Activated T-cell treated with anti-CD3 and anti-CD28 coated beads for 1 hour (primary cell): ENCODE measurements at places on chromosomes 6 and 20.

DNA sequence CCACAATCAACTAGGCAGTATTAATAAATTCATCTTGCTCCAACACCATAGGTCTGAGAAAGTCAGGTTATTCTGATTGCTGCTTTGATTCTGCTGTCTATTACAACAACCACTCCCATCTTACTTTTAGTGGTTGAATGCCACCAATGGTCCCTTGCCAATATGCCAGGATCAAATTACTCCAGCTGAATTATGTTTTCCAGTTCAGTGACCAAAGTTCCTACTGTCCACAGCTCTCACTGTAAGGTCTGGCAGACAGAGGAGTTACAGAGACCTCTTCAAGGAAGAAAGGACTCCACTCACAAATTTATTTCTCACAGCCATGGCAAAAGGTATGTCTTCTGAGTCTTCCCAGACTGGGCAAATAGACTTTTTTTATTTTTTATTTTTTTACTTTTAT, 557.0 kb downstream of the HAO1 start:
- DNase-seq: no peak

DNA sequence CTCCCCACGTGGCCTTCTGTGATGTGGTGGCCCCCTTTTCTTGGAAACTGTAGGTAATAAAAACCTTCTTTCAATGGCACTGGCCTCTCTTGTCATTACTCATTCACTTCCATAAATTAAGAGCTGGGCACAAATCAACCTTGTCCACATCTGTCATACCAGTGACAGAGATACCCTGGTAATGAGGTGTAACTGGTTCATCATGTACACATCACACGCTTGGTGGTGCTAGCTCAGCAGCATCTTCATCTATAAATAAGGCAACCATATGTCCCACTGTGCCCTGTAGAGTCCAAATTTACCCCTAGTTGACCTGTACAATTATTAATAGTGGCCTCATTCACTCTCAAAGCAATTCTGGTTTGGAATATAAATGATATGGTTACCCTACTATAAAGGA, 245.6 kb downstream of the HIVEP2 start:
- no peak for DNase-seq

GRCh38 chr6:130520221-130520620, 154.4 kb downstream of the TMEM200A start:
- DNase-seq: no peak

- DNase-seq: no peak
Measured at GRCh38 chr20:39778847-39779604, 816.9 kb downstream of the DHX35 start.

DNA sequence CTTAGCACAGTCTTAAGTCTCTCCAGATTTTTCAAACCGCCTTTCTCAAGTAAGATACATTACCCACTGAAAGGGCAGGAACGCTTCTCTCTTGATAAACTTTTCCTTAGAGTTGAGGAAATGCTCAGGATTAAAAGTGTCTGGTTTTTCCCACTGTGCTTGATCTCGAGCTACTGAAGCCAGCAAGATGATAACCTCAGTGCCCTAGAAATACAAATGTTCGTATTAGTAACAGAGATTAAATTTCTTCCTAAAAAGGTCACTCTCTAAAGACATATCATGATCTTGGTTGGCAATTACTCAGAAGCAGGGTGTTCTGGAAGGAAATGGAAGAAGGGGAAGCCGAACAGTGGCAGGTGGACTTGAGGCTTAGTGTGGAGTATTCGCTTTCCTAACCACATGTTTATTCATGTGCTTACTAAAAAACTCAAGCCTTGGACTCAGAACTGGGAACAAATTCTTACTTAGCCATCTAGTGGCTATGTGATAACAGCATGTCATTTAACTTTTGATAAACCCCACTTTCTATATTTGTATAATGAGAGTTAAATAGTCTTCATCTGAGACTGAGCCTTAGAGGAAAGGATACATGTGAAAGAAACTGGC, 20.1 kb downstream of the C6orf141 start:
- DNase-seq: no peak

DNA sequence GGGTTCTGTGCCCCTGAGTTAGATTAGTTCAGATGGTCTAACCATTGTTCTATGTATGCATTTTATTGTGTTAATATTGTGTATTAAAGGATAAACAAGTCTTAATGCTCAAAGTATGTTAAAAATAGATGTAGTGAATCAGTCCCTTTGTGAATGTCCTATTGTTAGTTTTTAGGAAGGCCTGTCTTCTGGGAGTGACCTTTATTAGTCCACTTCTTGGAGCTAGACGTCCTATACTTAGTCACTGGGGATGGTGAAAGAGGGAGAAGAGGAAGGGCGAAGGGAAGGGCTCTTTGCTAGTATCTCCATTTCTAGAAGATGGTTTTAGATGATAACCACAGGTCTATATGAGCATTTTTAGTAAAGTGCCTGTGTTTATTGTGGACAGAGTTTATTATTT, 12.3 kb upstream of the HMGN4 start:
- no peak for DNase-seq

DNA sequence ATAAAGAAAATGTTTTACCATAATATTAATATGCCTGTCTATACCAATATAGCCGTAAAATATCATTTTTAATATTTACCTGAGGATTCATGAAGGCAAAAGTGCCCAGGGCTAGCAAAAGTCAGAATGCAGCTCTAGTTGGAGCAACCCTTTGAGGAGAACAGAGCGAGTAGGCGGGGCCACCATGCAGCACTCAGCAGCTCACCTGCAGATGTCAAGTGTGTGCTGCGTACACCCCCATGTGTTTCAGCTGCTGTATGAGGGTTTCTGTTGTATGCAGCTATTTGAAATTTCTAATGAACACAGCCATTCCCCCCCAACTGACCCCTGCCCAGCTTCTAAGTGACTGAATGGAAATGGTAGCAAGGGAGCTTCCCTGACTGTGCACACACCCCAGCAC, 508.0 kb downstream of the QKI start:
- no peak for DNase-seq

DNA sequence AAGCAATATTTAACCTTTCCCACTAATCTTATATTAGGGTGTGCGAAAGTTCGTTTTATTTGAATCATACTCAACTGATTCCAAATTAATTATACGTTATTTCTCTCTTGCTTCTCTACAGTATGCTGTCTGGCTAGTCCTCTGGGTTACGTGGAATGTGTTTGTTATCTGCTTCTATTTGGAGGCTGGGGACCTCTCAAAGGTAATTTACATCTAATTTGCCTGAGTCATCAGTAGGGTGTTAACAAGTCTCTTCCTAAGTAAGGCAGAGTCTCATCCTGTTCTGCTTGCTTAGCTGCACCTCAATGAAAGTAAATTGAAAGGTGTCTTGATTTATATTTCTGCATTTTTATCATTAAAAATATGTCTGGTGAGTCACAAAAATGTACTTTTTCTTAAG, 551.5 kb downstream of the NKAIN2 start:
- no peak for DNase-seq

GRCh38 chr6:40176152-40176551, 241.9 kb upstream of the MOCS1 start:
- DNase-seq: no peak

GRCh38 chr6:107030151-107030550, 2.2 kb downstream of the MTRES1 start:
- no peak for DNase-seq

- no peak for DNase-seq
Measured at GRCh38 chr6:147561726-147562125, 53.2 kb downstream of the SAMD5 start.

GRCh38 chr6:2375443-2375842, 130.0 kb upstream of the GMDS start:
- no peak for DNase-seq

- DNase-seq: no peak
Measured at GRCh38 chr6:41028561-41029412, 10.2 kb downstream of the UNC5CL start.

DNA sequence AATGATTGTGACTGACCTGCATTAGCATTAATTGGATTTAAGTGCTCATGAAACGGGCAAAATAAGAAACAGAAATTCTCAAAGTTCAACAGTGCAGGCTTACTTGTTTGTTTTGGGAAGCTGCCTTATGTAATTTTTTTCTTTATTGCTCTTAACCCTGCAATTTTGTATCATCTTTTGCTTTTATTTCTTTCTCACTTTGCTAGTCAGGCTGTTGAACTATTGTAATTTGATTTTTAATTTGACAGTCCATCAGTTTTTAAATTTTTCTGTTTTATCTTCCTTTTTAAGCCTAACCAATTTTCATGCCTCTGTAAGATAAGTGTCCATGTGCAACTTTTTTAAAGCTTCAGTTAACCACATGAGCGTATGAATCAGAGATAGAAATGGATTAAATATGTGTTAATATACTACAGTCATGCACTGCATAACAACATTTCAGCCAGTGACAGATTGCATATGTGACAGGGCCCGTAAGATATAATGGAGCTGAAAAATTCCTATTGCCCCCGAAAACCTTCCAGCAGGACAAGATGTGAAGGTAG, 44.6 kb downstream of the PEX7 start:
- DNase-seq: no peak

- DNase-seq: no peak
Measured at GRCh38 chr6:147651249-147652063, 143.0 kb downstream of the SAMD5 start.

DNA sequence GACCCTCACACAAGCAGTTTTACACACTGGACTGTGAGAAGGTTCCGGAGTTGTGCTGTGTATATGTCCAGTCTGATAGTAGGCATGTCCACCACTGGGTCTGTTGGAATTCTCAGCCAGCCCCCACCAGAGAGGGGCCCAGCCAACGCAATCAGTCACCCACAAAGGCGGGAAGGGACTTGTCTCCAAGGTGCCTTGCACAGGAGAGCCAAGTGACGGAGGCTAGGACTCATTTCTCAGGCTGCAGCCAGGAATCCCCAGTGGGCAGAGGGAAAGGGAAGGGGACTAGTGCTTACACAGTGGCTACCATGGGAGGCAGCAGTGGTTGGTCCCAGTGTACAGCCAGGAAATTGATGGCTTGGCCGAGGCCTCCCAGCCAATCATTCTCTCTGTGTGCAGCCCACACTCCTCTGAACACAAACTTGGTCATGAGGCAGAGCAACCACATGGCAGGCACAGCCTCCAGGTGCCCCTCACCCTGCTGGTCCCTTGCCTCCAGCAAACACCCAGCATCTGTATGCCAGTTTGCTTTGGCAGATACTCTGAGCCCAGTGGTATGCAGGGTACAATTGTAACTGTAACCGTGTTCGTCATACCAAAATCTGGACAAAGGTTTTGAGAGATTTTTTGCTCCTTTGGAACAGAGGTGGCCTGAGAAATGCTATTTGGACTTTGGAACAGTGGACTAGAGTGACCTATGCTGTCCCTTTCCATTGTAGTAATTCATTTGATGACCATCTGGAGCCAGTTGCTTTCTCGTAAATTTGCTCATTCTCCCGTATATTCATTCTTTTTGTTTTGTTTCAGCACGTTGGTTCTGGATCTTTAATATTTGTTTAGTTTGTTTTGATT, 72.9 kb upstream of the MYL9 start:
- DNase-seq: no peak

GRCh38 chr20:25223765-25224720, 23.8 kb upstream of the PYGB start:
- no peak for DNase-seq

- no peak for DNase-seq
Measured at GRCh38 chr6:84263557-84263956, 36.1 kb upstream of the CEP162 start.

DNA sequence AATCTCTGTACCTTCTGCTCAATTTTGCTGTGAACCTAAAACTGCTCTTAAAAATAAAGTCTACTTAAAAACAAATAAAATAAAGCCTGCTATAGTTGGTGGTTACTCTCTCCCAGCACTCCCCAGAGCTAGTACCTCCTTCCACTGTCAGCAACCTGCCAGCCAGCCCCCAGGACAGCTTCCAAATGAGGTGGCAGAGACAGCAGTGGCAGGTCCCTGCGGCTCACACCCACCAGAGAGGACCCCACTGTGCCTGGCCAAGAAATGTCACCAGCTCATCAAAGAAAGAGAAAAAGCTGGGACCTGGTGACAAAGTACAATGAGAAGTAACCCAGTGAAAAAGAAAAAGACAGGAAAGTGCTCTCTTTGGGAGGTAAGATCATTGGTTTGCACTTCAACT, 15.2 kb downstream of the APMAP start:
- DNase-seq: no peak

- no peak for DNase-seq
Measured at GRCh38 chr6:145899915-145900569, 64.1 kb downstream of the SHPRH start.

- DNase-seq: no peak
Measured at GRCh38 chr20:22268675-22269074, 315.7 kb downstream of the FOXA2 start.

GRCh38 chr20:20188647-20189046, 136.3 kb downstream of the CFAP61 start:
- DNase-seq: no peak

DNA sequence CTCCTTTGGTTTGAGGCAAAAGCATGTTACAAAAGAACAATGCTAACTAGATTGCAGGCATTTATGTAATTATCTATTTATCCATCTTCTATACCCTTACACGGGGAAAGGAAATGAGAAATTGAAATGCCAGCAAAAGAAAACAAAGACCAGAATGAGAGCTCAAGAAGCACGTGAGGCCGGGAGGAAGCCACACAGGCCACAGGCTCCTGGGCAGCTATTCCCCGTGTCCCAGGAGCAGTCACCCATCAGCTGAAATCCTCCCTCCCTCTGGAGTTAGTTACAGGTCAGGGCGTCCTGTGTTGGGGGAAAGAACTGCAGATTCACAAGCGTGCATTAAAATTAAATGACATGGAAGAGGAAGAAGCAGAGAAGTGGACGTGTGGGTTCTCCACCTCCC, 64.7 kb upstream of the RPS6KA2 start:
- DNase-seq: no peak

- DNase-seq: no peak
Measured at GRCh38 chr20:48171626-48172356, 386.5 kb upstream of the SULF2 start.

- no peak for DNase-seq
Measured at GRCh38 chr20:58239216-58239615, 10.8 kb upstream of the ANKRD60 start.

GRCh38 chr20:46804126-46804525, 90.5 kb upstream of the EYA2 start:
- no peak for DNase-seq

DNA sequence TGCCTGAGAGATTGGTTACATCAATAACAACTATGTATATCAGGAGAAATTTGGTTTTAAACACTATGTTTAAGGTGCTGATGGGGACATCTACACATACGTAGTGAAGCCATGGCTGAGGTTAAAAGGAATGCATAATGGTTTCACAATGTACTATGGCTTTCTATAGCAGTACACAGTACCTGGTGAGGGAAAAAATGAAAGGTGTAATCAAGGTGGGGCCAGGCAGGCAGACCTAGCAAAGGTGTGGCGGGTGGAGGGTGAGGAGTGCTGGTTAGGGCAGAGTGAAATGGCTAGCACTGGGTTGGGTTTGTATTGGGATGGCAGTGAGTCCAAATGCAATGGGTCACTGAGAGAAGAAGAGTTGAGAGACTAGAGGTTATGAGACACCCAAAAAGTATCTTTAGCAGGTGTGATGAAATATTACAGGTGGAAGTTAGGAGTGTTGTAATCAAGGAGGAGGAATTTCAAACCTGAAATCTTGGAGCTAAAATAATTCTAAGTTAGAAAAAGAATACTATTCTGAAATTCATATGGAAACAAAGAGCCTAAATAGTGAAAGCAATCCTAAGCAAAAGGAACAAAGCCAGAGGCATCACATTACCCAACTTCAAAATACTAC, 22.3 kb downstream of the PAQR8 start:
- no peak for DNase-seq
